Stimulated activated CD8-positive, alpha-beta memory T cell treated with anti-CD3 and anti-CD28 coated beads, Interleukin-7, amount 100 ng/mL, for 24 hours (primary cell): ENCODE measurements at places on chromosomes 3 and 15.

DNA sequence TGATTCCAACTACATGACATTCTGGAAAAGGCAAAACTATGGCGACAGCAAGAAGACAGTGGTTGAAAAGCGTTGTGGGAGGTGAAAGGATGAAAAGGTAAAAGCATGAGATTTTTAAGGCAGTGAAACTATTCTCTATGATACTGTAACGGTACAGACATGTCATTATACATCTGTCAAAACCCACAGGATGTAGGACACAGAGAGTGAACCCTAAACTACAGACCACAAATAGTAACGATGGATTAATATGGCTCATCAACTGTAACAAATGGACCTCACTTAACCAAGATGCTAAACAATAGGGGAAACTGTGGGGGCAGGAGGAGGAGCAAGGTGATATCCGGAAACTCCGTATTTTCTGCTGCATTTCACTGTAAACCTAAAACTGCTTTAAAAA is 39.1 kb downstream of the MYO9A start:
- no peak for DNase-seq

DNA sequence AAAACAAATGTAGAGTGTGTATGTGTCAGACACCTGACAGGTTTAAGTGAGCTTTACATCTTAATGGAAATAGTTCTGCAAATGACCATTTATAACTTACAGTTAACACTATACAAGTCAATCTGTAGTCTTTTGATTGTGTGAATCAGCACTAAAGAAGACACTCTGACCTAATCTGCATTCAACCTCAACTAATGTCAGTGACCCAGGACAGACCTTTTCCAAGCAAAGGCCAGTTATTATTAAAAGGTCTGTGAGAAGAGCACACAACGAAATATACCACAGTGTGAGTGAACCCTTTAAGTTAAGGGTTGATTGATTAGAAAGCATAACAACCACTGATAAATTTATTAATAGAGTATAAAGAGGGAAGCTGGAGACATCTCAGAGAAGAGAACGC is 761.9 kb upstream of the LMCD1 start:
- no peak for DNase-seq

DNA sequence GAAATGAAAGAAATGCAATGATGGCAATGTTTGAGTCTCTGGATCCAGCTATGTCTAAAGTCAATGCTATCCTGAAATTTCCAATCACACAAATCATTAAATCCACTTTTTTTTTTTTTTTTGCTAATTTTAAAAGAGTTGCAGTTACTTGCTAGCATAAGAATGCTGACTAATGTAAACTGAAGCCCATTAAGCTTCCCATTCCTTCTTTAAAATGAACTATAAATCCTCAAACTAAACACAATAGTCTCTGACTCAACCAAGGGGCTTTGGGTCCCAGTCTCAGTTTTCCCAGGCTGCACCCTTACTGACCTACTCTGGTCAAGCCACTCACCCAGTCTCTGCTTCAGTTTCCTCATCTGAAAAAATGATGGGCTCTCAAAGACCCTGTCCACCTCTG is 361.1 kb downstream of the ERC2 start:
- no peak for DNase-seq

DNA sequence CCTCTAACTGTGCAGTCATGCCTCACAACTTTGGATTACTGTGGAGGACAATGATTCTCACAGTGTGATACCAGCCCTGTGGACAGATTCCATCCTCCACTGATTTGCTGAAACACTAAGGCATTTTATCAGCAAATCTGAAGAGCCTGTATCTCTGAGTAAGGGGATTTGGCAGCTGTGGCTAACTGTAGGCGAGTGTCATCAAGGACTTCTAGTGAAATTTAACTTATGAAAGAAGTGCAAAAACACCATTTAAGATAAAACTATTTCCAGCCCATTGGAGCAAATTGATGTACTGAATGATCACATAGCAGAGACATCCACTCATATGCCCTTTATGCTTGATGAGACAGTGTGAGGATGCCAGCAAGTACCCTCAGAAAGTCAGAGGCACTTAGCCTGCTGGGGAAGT is 13.9 kb upstream of the TMPRSS7 start:
- DNase-seq: no peak

DNA sequence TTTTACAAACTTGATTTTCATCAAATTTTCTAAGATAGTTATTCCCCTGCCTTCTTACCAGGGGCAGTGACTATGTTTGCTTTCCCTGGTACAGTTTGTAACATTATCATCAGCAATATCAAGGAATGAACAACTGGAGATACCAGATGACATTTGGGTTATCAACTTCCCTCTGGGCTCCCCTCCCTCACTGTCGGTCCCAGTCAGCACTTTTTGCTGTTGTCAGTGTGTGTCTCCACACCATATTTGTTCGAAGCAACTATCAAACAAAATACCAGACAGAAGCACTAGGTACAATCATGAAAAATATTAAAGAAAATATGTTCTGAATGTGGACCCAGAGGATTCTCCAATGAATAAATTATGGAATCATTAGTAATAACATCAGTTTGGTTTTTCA is 75.3 kb downstream of the PLOD2 start:
- DNase-seq: no peak

DNA sequence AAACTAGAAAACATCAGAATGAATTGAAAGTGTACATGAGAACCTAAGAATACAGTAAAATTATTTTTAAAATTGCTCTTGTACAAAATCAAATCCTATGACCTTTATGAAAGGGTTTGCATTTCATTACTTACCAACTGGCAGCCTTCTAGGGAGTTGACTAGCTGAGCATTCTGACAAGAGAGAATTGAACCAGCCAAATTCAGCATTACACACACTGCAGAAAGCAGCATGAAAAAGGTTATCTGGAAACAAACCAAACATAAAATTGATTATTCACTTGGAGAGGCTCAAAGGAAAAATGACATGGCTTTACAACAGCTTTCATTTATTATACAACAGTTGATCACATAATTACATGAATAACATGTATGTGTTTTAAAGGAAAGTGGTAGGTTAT is 17.4 kb downstream of the NSMCE3 start:
- DNase-seq: no peak

DNA sequence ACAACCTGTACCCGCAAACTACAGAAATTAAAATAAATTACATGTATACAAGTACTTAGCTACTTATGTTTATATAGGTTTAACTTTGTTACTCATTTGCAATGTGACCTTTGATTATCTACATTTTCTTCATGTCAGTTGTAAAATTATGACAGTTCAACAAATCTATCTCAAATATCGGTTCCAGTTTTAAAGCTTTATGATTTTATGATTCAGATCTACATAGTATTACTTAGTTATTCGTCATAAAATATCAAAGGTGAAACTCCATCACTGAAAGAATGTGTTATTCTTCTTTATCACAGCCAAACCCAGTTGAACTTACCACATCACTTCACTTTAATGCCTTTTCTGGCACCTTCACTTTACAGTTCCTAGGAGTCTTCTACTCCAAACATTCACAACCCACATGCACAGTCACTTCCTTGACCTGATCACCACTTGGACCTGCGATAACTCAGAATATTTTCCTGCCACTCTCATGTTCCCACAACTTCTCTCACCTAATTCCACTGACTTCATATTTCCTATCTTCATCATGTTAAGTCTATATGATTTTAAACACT is 47.2 kb downstream of the SLITRK3 start:
- DNase-seq: no peak
